ENCODE measurements at places on chromosomes 4 and X.

DNA sequence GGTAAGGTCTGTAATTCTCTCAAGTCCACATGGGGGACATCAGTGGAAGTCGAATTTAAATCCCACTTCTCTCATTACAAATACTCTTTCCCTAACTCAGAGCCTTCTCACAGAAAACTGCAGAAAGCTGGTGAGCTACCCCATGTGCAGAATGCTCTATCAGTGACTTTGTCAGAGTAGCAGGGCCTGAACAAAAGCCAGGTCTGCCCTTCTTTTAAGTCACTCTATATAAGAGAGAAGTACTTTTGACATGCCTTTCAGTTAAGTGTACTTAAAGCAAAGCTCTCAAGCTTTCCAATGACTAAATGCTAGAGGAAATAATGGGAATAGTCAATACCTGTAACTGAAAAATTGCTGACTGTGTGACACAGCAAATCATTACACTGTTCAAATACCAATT is 323.1 kb downstream of the KCNIP4 start:
- no peak for DNase-seq

DNA sequence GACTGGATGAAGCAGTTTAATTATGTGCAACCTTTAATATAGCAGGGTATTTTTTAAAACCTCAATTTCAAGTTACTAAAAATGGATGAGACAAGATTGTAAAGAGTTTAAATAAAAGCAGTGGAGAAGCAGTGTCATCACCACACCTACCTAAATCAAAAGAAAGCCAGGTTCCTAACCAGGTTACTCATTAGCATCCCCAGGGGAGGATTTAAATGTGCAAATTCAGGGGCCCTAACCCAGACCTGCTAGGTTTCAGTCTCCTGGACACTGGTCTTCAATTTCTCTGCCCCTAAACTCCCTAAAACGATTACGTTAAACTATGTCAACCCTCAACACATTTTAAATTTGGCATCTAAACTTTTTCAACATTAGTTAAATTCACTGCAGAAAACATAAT is 116.9 kb upstream of the KLF3 start:
- DNase-seq, result no peak

DNA sequence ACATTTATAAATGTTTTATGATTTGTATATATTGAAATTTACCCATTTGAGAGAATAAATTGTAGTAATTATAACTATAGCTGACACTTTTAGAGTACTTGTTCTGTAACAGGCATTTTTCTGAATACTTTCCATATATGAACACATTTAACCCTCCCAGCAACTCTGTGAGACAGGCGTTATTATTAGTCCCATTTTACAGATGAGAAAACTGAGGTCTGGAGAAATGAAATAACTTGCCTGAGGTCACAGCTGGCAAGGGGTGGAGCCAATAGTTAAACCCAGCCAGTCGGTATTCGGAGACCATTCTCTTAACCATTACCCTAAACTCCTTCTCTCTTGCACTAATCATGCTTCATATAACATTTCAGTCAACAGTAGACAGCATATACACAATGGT is 72.5 kb downstream of the LIMCH1 start:
- DNase-seq, result no peak

DNA sequence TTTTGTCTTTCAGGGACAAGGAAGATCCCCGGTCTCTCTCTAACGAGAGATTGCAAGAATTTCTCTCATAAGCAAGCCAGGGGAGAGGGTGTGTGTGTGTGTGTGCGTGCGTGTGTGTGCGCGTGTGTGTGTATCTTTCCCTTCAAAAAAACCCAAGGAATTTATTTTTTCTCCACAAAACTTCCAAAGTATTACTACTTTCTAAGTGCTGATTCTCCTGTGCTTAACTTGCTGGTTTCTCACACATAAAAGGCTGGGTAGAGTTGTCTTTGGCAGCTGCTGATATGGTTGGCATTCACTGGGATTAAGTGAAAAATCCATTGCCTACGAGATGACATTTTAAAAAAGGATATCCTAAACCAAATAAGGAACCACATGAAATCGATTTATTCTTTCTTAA is 435.7 kb downstream of the RAPGEF2 start:
- no peak for DNase-seq
